Cerebellum (tissue), 4 donors: ENCODE measurements at places on chromosomes 2 and 18.

DNA sequence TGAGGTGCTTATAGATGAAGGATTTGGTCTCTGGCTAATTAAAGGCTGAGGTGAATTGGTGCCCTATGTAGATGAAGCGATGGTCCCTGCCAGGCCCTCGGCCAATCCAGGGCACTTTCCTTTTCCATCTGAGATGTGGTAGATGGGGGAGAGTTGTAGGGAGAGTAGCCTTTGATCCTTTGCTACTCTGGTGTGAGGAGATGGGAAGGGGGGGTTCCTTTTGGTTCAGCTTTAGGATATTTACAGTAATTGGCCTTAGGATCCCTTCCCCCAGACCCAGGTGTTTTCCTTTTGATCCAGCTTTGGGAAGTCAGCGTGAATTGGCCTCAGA is 5.4 kb upstream of the ZC3H8 start:
- DNase-seq: no peak

GRCh38 chr2:85396531-85397470 is 13.4 kb downstream of the CAPG start:
- no peak for DNase-seq

DNA sequence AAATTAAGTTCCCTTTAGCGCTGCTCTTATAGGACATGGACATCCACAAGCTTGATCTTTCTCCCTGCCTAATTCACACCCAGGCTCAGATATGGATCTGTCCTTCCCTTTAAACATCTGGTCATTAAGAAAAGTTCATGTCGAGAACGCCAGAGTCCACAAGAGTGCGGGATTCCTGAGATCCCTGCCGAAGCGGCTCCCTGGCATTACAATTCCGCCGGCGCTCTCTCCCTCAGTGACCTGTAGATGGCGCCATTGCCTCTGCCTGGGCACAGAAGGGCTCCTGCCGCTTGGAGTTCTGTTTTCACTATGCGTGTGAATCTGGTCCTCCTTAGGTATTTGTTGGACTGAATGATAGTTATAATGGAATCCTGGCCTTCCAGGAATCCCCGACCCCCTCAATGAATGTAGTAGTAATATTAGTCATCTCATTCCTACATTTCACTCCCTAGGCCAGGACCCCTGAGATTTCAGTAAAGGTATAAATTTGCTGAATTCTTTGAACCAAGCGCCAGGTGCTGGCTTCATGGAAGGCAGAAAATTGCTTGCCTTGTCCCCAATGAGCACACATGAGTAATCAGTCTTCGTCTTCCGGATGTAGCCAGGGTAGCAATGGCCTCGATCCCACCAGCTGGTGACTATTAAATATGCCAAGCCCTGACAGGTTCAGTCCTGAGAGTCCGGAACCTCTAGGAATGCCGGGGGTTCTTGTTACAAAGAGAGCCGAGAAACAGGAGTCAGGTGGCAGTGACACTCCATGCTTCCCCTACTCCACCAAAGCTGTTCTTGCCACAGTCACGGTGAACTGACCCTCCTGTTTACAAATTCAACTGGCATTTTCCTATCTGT is 26.4 kb upstream of the CD207 start:
- DNase-seq: peak; percentile 82

- no peak for DNase-seq
Observed at GRCh38 chr18:9130806-9131205, 5.8 kb upstream of the ANKRD12 start.

DNA sequence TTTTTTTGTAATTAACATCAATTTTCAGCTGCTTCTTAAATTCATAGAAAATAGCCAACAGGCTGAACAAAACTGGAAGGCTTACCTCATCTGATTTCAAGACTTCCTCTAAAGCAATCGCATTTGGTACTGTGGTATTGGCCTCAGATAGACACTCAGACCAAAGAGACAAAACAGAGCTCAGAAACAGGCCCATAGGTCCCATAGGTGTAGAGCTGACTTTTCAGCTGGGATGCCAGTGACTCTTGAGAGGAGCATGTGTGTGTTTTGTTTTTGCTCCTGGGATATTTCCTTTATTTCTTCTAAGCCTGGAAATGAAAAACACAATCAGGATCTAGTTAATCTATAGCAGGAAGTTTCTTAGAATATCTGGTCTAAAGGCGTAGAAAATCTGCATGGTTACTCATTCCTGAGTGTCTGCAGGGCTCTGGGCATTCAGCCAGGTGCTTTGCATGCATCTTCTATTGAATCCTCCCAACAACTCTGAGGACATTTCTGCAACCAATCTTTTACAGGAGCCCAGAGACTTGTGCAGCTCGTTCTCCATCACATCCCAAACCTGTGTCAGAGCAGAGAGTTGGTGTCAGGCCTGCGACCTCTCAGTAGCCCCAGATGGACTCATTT is 190.8 kb downstream of the RTP5 start:
- DNase-seq: no peak

GRCh38 chr2:207143215-207144172 is 22.3 kb downstream of the KLF7 start:
- no peak for DNase-seq

DNA sequence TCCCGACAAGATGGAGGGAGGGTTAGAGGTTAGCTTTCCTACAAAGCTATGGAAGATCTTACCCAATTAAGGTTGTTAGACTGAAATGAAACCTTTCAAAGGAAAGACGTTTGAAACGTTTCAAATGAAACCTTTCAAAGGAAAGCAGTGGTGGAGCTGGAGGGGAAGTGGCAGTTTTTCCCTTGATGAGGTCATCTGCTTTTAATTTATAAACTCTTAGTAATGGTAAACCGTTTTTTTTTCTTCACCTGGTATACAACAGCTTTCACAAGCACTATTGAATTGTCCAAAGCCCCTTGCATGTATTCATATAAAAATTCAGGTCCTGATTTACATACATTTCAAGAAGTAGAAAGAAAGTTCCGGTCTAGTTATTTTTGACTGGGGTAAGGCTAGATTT is 7.4 kb downstream of the PMAIP1 start:
- no peak for DNase-seq

DNA sequence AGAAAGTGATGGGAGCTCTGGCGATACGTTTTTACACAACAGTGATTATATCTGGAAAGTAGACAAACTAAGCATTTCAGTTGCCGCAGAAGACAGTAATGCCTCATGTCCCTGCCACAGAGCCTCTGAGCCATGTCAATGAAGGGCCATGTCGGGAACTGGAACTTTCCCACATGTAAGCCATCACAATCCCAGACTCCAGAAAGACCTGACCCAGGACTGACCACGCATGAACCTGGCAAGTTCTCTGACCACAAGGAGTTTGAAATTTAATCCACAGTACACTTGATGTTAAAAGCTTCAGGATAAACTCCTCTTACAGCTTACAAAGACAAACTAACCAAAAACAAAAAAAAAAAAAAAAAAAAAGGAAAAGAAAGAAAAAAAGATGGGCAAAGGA is 267.3 kb downstream of the SLC8A1 start:
- no peak for DNase-seq

- DNase-seq: no peak
Observed at GRCh38 chr2:57894381-57894780, 152.2 kb upstream of the VRK2 start.

- DNase-seq: no peak
Observed at GRCh38 chr2:150663143-150663542, 175.7 kb upstream of the RND3 start.
